COR-L47 (cell line): ENCODE measurements at places on chromosomes 3 and 15.
A peak's percentile ranks its signal among the peaks of the same experiment; 100 is the strongest.

- peak; percentile 38 for DNase-seq
These were observed 42.6 kb upstream of the TMCO5A start for GRCh38 chr15:37891766-37892368.

DNA sequence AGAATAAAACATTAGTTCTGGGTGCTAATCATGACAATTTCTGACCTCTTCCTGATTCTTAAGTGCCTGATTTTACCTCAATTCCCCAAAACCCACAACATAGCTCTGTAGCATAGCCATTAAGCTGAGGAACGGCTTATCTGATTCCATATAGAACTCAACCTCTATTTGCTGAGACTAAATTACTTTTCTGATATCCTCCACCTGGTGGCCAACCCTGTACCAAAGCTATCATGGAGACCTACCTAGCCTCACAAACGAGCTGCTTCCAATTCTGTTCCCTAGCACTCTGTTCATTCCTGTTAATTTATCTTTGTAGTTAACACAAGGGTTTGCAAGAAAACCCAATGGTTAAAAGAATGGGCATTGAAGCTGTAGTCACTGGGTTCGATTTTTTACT is 245.2 kb downstream of the PLOD2 start:
- no peak for DNase-seq

- no peak for DNase-seq
These were observed 317.4 kb downstream of the NAALADL2 start for GRCh38 chr3:175176556-175176955.

- DNase-seq = no peak
These were observed 564 bp upstream of the GRM7 start for GRCh38 chr3:6860149-6860953.

- DNase-seq = no peak
These were observed 20.3 kb downstream of the BBS4 start for GRCh38 chr15:72706266-72706665.

DNA sequence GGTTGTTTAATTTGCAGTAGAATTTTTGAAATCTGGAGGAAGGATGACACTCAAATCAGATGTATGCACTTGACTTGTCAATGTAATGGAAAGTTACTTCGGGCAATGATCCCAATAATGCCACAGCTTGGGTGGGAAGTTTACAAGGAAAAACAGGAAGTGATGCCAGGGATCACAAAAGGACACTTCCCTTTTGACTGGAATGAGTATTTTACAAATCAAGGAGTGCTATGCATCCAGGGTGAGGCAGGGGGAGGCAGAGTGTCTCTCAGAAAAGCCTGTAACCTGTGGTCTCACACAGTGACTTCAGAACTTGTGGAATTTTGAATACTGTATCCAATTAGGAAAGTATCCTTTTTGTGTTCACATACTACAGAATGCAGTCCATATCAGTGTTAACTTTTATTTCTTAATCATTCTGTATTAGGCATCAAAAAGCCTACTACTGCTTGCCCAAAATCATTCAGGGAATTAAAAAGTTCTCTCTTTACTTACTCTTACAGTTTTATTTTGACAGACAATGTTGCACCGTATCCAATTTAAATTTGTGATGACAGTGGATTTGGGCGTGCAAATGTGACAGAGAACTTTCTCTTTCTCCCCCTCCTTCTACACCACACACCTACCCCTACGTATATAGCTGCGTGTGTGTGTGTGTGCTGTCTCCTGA is 445.1 kb downstream of the MECOM start:
- DNase-seq = peak; percentile 56

- no peak for DNase-seq
These were observed 150.5 kb upstream of the THBS1 start for GRCh38 chr15:39430389-39430788.

DNA sequence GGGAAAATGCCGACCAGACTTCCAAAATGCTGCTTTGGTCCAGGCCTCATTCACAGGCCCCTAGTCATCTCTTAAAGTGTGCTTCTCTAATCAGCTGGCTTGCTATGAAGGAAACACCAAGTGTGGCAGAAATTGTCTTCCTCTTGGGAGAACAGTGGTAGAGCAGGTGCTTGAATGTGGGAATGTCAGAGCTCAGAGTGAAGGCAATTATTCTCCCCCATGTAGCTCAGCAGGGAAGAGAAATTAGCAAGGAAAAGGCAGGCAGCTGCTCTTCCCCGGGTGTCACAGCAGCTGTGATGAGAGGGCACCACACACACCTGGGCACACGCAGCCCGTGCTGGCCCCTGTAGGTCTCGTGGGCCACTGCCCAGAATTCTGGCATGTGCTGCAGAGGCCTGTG is 358.5 kb downstream of the WDR72 start:
- peak; percentile 73 for DNase-seq
